CD8-positive, alpha-beta memory T cell (primary cell): ENCODE measurements at places on chromosomes 7 and 10. TPM values are rescaled to one million over a fixed set of nuclear protein-coding genes. Genes with fewer than 3 reads are reported as not detected.

Gene OGDHL
- not detected for polyA plus RNA-seq

- no peak for DNase-seq
These were observed 124.8 kb upstream of the TMEM72 start for GRCh38 chr10:44786286-44786850.

Gene COX19
- 25.9 TPM for polyA plus RNA-seq

DNA sequence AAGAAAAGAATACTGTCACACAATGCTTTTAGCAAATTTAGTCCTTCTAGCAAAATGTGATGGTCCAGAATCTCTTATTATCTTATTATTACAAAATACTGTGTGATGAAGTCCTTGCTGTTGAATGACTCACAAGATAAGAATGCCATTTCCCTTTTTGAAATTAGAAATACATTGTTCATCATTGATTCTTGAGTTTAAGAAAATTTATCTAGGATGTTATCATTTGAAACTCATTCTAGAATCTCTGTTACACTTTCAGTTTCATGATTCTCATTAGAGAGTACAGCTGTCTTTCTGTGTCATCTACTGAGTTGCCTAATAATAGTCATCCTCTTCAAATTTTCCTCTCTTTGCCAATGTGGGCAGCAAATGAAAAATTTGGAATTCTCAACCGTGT, 9.6 kb downstream of the ZKSCAN5 start:
- no peak for DNase-seq

Gene WNT16
- polyA plus RNA-seq, result not detected

Gene CDC14C
- not detected for polyA plus RNA-seq

Gene CDHR3
- polyA plus RNA-seq, result 1.7 TPM

- no peak for DNase-seq
These were observed 16.0 kb downstream of the GPER1 start for GRCh38 chr7:1103789-1104515.

DNA sequence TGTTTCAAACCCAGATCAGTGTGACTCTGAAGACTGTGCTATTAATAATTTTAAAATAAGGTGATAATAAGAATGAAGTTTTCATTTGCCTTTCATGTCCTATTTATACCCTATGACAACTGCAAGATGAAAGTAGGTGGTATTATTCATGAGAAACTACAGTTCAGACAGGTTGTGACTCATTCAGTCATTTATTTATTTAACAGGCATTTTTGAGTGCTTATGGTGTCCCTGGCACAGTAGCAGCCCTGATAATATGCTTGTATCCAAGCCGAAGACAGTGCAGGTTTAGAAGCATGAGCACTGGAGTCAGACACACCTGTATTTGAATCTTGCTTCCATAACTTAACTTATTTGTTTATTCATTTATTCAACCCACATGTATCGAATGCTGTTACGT, 87.1 kb downstream of the FZD1 start:
- DNase-seq, result no peak

DNA sequence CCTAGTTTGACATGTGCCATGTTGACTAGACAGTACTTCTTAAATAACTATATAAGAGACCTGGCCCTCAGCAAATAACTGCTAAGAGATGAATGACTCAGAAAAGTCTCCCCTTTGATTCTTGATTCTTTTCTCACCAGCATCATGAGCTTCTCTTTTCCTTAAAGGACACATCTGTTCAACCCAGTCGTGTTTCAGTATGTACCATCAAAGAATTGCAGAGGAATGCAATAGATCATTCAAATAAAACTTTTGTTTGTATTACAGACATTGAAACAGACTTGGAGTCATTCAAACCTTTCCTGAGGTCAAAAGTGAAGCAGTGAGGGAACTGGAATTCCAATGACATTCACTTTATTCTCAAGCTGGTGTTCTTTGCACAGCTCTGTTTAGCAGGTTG, 598.3 kb upstream of the GHITM start:
- no peak for DNase-seq

DNA sequence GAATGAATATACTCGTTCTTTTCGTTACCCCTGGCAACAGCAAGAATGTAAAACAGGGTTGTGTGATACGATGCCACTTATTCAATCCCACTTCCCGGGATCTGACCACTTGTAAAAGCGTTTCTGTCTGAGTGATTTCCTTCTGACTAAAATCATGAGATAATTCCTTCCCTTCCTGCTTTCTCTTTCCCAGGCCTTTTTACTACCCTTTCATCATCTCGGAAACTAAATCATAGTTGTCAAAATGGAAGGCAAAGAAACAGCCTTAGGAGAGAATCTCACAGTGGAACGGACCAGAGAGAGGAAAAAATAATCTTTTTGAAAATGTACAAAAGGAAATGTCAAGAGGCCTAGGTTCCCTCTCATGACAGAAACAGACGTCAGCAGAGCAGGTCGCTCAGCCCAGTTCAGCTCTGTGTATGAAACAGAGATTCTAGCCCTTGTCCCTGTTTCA, 29.8 kb downstream of the DIP2C start:
- no peak for DNase-seq
